SJCRH30 (cell line): ENCODE measurements at places on chromosomes 6 and 20. TPM values are rescaled to one million over a fixed set of nuclear protein-coding genes. Genes with fewer than 3 reads are reported as not detected.

- H3K27ac ChIP-seq, result no peak overlapping the region
- no peak overlapping the region for H3K4me3 ChIP-seq
- no peaks in the 10 kb centered on the region for H3K36me3 ChIP-seq
- H3K27me3 ChIP-seq, result no peaks in the 10 kb centered on the region
Observed at GRCh38 chr20:8853805-8854338, 215.0 kb upstream of the PLCB4 start.

DNA sequence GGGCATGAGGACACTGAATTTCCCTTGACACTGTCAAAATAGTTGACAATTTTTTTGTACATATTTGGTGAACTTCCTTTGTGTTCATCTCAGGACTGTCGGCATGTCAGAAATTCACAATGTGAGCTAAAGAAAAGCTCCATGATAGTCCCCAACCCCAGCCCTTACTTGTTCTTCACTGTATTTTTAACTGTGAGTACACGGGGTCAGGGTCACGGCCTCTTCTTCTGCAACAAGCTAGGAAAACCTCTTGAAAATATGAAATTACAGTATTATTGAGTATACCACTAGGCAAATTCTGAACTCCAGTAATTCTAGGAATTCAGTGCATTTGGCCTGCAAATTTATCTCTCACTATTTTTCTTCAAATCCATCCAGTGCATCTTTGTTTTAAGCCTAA is 199.4 kb downstream of the SLC24A3 start:
- H3K36me3 ChIP-seq, result no peaks in the 10 kb centered on the region
- no peak overlapping the region for H3K4me3 ChIP-seq
- H3K27me3 ChIP-seq, result no peaks in the 10 kb centered on the region

GRCh38 chr6:152121910-152122309 is 314.4 kb downstream of the ESR1 start:
- no peaks in the 10 kb centered on the region for H3K36me3 ChIP-seq
- DNase-seq, result no peak
- no peak overlapping the region for H3K4me3 ChIP-seq
- no peak overlapping the region for H3K27ac ChIP-seq

DNA sequence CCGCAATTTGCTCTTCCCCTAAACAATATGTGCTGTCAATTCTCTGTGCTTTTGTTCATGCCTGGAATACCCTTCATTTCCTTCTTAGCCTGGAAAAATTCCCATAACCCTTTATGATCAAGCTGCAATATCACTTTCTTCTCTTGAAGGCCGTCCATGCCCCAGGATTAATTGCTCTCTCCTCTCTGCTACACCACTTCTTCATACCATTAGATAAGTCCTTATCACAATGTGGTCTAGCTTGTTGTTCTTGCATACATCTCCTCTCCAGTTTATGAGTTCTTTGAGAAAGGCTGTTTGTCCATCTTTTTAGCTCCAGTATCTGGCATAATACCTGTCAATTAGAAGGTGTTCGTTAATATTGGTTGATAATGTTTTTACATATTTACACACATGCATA is 111.2 kb upstream of the SAMD5 start:
- no peak overlapping the region for H3K27ac ChIP-seq
- no peaks in the 10 kb centered on the region for H3K4me1 ChIP-seq
- no peaks in the 10 kb centered on the region for H3K27me3 ChIP-seq
- no peak for DNase-seq
- no peaks in the 10 kb centered on the region for H3K36me3 ChIP-seq

DNA sequence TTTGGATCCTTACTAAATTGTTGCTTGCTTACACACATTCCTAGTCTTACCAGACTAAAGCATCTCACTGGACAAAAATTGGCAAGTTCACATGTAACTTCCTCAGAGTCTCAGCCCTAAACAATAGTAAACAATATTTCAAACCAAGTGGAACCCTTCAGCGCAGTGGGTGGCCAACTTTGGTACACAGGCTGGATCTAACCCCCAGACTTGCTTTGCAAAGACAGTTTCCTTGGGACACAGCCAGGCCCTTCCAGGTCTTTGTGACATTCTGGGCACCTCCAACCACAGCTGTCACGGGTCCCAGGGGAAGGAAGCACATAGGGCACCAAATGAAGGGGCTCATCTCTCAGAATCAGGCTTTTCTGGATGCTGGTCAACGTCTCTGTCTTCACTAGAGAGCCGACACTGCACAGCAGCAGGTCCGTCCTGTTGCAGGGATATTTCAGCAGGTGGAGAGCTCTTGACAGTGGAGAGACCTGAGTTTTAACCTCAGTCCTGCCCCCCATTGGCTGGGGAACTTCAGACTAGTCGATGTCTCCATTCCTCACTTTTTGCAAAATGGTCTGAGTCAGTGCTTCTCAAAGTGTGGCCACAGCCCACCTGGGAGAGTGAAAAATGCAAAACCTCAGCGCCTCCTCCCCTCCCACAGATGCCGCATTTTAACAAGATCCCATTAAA is 91.4 kb downstream of the BFSP1 start:
- H3K36me3 ChIP-seq, result no peaks in the 10 kb centered on the region
- H3K27ac ChIP-seq, result no peak overlapping the region
- H3K27me3 ChIP-seq, result peaks cover 2% of the 10 kb centered on the region; the same call in 1 of the 2 replicates
- H3K4me3 ChIP-seq, result no peak overlapping the region

DNA sequence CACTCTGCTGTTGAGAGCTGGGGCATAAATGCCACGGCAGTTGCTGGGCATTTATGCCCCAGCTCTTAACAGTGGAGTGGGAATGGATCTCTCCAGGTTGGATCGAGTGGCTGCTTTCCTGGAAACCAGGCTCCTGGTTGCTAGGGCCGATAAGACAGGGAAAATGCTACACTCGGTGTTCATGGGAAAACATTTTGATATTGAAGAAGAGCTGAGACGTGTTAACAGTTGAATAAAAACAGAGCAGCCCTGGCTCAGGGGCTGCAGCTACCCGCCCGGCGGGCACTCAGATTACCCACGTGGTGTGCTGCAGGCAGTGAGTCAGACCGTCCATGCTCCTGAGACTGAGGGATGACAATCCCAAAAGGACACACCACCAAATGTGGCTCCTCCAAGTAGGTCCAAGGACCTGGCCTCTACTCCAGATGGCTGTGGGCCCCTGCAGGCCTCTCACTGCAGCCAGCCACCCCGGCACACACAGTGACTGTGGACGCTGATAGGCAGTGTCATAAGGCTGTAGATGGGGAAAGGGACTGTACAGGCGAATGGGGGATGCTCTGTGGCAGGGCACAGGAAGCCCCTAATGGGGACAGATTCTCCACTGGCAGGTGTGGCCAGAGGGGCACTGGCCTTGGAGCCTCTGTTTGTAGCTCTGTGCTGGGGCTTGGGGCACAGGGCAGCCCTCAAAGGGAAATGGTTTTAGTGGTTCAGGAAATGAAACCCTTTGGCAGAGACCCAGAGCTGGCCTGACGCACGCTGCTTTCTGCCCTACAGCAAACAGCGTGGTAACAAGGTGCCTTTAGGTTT is 237.8 kb downstream of the LY86 start:
- peak; percentile 2 for DNase-seq
- no peak overlapping the region for H3K27ac ChIP-seq
- no peak overlapping the region for H3K4me3 ChIP-seq
- no peaks in the 10 kb centered on the region for H3K27me3 ChIP-seq
- H3K36me3 ChIP-seq, result no peaks in the 10 kb centered on the region
- 0 out of 2 replicates have a peak, but pooled peaks cover 3% of the 10 kb centered on the region for H3K4me1 ChIP-seq

Gene LIME1
- total RNA-seq, result 4.5 and 10.0 TPM in 2 replicates
